ENCODE measurements at places on chromosomes 11 and 22.

GRCh38 chr11:85313741-85314140 lies 313.4 kb downstream of the DLG2 start:
- DNase-seq, result no peak

DNA sequence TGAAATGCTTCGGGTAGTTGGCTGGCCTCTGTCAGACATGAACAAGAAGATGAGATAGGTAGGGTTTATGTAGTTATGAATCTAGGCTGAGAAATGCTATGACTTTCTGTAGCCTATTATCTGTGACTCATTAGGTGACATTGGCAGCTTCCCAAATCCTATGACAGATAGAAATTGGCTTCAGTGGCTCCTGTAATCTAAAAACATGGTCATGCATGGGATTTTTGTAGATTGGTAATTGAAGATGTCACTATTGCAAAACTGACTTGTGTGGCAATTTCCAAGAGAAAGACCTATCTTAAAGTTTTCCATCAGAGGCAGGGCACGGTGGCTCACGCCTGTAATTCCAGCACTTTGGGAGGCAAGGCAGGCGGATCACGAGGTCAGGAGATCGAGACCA lies 29.4 kb upstream of the GRIK4 start:
- no peak for DNase-seq

DNA sequence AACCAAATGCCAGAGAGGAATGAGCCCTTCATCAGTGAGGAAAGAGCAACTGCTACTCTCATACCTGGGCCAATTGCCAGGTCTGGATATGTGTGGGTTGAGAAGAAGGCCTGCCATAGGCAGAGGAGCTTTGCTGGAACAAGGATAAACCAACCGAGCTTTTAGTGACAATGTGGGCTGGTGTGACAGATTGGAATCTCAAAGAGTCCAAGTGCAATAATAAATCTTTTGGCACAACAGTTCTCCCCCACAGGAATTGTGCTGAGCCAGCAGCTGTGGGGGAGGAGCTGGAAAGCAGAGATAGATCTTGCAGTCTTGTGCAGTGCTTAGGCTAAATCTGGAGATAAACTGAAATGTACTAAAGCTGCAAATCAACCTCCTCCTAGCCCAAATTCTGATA lies 79.4 kb upstream of the ISX start:
- DNase-seq, result no peak

DNA sequence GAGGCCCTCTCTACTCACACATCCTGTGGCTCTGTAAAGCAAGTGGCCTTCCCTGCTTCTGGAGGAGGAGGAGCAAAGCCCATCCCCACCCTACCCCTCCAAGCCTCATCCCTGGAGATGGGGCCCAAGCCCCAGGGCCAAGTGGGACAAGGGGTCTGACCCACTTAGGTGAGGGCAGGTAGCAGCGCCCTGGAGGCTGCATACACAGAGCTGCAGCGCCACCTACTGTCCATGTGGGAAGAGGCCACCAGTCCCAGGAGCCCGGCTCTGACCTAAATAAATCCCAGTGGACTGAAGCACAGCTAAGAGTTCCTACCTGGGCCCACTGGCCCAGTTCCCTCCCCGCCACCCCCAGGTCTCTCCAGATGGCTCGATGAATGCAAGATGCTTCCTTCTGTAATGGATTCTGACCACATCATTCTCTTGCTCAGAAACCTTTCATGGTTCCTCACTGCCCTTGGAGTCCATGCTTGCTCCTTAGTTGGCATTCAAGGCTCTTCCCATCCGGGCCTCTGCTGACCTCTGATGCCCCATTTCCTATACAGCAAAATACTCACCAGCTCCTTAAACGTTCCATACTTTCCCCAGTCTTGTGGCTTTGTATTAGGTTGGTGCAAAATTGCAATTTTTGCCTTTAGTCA lies 62.1 kb downstream of the THAP12 start:
- DNase-seq, result peak; percentile 93

DNA sequence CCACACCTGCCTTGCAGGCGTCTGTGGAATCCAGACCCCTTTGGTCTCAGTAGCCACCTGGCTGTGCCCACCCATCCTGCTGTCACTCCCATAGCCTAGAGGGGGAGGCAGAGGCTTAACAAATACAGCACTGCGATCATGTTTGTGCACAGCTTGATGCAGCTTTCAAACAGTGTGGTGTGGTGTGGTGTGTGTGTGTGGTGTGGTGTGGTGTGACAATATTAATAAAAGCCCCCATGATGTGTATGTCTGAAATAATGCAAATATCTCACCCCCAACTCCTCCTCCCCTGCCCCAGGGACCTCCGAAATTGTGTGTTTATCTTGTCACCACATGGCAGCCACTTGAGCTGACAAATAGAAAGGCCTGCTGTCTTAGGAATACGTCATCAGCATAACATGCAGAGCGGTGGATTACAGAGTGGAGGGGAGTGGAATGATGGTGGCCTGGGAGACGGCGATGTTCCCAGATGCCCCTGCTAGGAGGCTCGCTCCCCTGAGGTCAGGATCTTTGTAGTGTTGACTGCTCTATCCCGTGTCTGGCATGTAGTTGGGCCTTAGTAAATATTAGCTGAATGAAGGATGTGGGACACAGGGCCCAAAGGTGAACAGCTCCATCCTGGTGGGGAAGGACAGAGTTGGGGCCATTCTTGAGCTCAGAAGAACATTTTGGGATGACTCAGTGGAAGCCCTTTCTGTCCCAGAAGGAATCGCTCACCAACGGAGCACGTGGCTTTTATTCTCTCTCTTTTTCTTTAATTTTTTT lies 2.8 kb downstream of the PDXP start:
- DNase-seq, result peak; percentile 28

DNA sequence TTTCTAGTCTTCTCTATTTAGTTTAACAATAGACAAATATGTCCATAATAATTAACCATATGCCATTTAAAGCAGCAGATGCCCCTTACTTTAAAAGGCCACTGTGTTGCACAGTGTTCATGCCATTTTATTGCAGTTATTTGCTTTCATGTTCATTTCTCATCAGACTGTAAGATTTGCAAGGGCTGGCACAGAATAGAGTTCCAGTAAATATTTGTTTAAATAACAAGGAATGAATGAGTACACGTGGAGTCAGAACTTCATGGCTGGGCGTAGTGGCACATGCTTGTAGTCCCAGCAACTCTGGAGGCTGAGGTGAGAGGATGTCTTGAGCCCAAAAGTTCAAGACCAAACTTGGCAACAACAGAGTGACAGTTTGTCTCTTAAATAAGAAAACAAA lies 1228.6 kb downstream of the LRRC4C start:
- DNase-seq, result no peak

DNA sequence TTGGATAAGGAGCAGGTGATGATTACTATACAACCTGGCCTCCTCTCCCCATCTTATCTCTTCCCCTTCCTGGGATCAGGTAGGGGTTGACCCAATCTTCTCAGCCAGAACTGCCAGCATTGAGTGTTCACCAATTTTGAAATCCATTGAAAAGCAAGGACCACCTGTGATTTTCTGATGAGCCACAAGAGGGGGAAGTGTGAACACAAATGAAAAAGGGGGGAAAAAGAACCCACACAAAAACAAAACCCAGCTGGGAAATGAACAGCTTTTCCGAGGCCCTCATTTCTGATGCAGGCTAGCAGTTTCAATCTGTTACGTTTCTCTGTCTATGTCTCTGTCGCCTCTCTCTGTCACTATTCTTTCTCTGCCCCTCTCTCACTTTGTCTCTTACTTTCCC lies 161.9 kb downstream of the INSC start:
- peak; percentile 52 for DNase-seq
